ENCODE measurements at places on chromosomes 13 and 19.

- DNase-seq: no peak
Observed at GRCh38 chr13:29591310-29591709, 4.2 kb downstream of the SLC7A1 start.

DNA sequence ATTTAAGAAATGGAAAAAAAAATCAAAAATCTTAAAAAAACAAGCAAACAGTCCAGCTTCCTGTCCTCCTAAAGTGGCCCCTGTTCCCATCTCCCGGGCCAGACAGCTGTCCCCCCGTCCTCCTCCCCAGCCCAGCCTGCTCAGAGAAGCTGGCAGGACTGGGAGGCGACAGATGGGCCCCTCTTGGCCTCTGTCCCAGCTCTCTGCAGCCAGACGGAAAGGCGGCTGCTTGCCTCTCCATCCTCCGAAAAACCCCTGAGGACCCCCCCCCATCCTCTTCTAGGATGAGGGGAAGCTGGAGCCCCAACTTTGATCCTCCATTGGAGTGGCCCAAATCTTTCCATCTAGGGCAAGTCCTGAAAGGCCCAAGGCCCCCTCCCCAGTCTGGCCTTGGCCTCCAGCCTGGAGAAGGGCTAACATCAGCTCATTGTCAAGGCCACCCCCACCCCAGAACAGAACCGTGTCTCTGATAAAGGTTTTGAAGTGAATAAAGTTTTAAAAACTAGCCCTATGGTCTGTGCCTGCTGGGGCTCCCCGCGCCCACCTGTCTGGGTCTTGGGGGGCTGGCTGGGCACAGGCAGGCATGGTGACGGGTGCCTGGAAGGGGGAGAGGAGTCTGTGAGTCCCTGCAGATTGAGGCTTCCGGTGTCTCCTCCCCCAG, 3.8 kb downstream of the GADD45GIP1 start:
- no peak for DNase-seq

- DNase-seq: peak; percentile 36
Observed at GRCh38 chr19:45469945-45470761, 2.4 kb downstream of the FOSB start.

DNA sequence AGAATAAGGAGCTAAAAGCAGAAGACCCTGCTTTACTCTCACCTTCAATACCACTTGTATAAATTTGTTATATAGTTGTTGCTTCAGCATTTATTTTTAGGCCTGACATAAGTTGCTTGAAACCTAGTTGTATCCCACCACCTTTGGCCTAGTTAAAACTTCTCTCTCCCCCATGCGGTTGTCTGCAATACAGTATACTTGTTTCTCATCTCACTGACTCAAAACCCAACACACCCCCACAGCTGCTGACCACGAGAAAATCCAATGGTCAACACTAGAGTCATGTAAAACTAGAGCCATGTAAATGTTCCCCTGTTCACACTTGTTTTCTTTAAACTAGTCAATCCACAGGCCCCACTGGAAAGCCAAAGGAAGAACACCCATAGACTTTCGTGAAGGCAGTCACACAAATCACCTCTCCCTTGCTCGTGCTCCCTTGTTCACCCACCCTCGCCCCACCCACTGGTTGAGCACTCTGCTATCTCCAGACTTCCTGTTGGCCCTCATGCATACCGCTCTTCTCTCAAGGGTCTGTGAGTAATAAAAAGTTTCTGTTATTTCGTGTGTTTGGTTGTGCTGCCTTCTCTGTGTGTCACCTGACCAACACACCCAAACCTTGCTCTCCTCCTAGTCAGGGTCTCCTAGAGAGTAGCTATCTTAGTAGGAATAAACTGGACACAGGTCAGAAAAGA, 12.9 kb upstream of the CCDC169 start:
- no peak for DNase-seq

- no peak for DNase-seq
Observed at GRCh38 chr19:54482889-54483288, 9.8 kb upstream of the CDC42EP5 start.

DNA sequence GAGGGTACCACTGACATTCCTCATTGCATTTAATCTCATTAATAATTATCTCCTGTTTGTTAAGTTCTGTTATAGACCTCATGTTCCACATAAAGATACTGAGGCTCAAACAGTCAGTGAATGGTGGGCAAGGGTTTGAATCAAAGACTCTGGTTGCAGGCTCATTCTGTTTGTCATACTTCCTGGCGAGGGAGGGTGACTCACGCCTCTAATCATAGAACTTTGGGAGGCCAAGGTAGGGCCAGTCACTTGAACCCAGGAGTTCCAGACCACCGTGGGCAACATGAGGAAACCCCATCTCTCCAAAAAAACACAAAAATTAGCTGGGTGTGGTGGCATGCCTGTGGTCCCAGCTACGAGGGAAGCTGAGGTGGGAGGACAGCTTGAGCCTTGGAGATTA, 220.7 kb upstream of the MIR17HG start:
- no peak for DNase-seq

- no peak for DNase-seq
Observed at GRCh38 chr19:48484931-48485612, 15.9 kb downstream of the CYTH2 start.

DNA sequence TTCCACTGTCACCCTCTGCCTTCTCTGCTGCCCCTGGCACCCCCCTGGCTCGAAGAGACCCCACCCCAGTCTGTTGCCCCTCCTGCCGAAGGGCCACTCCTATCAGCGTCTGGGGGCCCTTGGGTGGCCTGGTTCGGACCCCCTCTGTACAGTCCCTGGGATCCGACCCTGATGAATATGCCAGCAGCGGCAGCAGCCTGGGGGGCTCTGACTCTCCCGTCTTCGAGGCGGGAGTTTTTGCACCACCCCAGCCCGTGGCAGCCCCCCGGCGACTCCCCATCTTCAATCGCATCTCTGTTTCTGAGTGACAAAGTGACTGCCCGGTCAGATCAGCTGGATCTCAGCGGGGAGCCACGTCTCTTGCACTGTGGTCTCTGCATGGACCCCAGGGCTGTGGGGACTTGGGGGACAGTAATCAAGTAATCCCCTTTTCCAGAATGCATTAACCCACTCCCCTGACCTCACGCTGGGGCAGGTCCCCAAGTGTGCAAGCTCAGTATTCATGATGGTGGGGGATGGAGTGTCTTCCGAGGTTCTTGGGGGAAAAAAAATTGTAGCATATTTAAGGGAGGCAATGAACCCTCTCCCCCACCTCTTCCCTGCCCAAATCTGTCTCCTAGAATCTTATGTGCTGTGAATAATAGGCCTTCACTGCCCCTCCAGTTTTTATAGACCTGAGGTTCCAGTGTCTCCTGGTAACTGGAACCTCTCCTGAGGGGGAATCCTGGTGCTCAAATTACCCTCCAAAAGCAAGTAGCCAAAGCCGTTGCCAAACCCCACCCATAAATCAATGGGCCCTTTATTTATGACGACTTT, 2.0 kb downstream of the ZFP36 start:
- no peak for DNase-seq

- DNase-seq: no peak
Observed at GRCh38 chr19:3121821-3122511, 13.9 kb upstream of the GNA15 start.

GRCh38 chr19:16301999-16302694, 22.5 kb upstream of the KLF2 start:
- no peak for DNase-seq

GRCh38 chr19:49243129-49243528, 81.9 kb downstream of the SLC6A16 start:
- no peak for DNase-seq

- DNase-seq: no peak
Observed at GRCh38 chr19:866769-867300, 7.4 kb downstream of the CFD start.

- peak; percentile 64 for DNase-seq
Observed at GRCh38 chr19:30253581-30253996, 118.6 kb upstream of the ZNF536 start.

GRCh38 chr13:84946192-84946591, 853.0 kb downstream of the SLITRK6 start:
- DNase-seq: peak; percentile 34

GRCh38 chr19:4977299-4978174, 8.6 kb downstream of the KDM4B start:
- DNase-seq: peak; percentile 90

DNA sequence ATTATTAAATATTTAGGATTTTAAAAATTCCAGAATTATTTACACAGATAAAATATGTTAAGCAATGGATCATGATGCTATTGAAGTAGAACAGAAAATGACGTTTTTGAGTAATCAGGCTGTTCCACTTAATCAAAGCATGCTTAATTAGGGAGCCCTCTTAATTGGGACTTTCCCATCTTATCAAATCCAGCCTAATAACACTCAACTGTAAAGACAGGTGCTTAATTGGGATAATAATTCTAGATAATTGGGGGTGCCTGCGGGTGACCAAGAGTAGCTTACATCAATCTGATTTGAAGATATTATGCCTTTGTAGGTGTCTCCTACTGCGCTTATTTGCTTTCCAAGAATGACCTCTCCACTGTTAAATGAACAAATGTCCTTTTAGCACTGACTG, 742.2 kb upstream of the SLITRK6 start:
- no peak for DNase-seq

- no peak for DNase-seq
Observed at GRCh38 chr13:58300974-58301681, 669.6 kb downstream of the PCDH17 start.

GRCh38 chr13:107121793-107122192, 553.9 kb upstream of the ARGLU1 start:
- DNase-seq: no peak

DNA sequence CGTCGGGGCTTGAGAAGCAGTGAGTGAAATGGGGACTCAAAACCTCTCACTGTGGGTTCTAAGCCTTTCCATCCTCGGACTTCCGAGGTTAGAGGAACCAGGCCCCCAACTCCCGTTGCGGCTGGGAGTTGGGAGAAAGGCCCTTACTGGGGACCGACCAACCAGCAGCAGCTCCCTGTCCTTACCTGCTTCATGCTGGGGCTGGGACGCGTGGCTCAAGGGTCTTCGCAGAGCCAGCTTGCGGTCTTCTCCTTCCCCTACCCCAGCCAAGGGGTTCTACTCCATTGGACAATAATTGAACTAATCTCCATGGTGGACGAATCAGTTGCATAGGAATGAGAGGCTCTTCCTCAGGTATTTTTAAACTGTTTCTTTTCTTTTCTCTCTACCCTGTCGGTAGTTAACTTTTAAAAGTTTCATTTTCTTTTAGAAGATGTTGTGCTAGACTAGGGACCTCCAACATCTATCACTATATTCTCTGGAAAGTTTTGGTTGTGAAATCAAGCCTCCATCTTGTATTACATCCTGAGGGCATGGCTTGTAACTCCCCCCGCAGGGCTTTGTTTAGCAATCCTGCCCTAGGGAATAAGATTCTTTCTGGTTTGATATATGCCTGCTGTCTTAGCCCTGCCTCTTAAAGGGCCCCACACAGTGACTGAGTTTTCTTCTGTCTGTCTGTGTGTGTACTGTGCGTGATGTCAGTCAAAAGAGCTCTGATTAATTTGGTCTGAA, 1027.1 kb upstream of the PCDH9 start:
- DNase-seq: peak; percentile 35

GRCh38 chr19:21587549-21587948, 82.1 kb downstream of the ZNF429 start:
- no peak for DNase-seq

- DNase-seq: no peak
Observed at GRCh38 chr19:41925208-41926003, 2.8 kb downstream of the ERFL start.

GRCh38 chr19:39518458-39518857, 3.5 kb downstream of the SELENOV start:
- DNase-seq: no peak

- no peak for DNase-seq
Observed at GRCh38 chr19:30023330-30023729, 81.3 kb downstream of the URI1 start.

DNA sequence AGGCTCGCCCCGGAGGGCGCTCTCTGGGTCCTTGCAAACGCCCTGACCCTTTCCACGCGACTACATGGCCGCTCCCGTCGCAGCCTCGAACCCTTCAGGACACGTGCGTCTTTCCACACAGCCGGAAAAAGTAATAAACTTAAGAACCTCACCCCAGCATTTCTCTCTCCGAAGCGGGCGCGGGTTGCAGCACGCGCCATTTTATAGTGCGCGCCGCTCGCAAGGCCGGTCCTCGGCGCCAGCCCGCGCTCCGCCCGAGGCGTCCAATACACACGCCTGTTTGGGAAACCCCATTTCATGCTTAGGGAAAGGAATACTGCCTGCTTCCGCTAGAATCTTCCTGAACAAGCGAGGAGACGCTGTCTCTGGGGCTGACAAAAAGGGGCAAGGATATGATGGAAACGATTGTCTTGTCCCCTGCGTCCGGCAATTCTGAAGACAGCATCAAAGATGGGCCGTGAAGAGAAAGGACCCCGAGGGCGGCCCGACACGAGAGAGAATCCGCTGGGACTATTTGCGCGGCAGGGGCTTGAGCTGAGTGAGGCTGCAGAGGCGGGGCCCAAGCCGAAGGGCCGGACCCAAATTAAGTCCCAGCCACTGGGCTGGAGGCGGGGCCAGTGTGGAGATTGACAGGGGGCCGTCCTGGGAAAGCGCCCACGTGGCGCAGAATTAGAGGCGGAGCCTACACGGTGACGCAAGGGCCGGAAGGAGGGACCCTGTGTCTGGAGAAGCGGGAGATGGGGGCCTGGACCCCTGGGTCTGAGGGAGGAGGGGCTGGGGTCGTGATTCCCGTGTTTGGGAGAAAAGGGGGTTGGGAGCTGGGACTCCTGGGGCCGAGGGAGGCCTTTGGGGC, 14.4 kb downstream of the ACP4 start:
- DNase-seq: peak; percentile 99

DNA sequence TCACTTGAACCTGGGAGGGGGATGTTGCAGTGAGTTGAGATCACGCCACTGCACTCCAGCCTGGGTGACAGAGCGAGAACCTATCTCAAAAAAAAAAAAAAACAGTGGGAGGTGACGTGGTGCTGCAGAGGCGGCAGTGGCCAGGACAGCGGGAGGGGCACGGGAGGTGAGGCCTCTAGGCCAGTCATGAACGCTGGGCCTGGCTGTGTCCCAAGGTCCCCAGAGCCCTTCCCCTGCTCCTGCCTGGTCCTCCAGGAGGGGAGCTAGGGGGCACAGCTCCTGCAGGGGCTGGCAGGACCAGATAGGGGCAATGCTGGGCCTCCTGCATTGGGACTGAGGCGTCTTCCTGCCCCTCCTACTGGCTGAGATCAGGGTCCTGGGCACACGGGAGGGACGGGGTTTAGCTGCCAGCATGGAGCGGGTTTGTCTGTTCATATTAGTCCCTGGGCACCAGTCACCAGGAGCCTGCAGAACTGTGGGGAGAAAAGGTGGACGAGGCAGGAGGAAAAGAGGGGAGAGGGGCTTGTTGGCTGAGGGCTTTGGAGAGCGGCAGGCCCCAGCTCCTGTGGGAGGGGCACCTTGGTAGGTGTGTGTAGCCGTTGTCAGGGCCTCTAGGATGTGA, 4.5 kb downstream of the MAP2K7 start:
- no peak for DNase-seq

- DNase-seq: peak; percentile 81
Observed at GRCh38 chr13:37109051-37109678, 3.7 kb upstream of the CSNK1A1L start.

- peak; percentile 89 for DNase-seq
Observed at GRCh38 chr13:108777421-108778420, 148.3 kb downstream of the MYO16 start.

DNA sequence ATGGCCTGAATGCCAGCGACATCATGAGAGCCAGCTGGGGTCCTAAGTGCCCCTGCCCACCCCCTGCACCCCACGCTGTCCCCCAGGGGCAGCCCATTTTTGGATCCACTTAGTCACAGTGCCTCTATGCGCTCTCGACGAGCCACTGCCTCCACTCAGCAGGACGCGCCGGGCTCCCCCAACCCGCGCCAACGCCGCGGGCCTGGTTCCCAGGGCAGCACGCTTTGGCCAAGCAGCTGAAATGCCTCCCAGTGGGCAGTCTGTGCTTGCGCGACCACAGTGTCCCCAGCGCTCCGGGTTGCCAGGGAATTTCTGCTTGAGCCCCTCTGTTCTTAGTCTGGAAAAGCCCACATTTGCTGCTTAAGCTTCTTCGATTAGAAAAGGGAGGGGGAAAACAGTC, 39.4 kb downstream of the TMED1 start:
- no peak for DNase-seq
